ENCODE measurements at places on chromosomes 2 and 18.

- no peak for DNase-seq
Observed at GRCh38 chr2:217064234-217065011, 204.6 kb upstream of the TNP1 start.

DNA sequence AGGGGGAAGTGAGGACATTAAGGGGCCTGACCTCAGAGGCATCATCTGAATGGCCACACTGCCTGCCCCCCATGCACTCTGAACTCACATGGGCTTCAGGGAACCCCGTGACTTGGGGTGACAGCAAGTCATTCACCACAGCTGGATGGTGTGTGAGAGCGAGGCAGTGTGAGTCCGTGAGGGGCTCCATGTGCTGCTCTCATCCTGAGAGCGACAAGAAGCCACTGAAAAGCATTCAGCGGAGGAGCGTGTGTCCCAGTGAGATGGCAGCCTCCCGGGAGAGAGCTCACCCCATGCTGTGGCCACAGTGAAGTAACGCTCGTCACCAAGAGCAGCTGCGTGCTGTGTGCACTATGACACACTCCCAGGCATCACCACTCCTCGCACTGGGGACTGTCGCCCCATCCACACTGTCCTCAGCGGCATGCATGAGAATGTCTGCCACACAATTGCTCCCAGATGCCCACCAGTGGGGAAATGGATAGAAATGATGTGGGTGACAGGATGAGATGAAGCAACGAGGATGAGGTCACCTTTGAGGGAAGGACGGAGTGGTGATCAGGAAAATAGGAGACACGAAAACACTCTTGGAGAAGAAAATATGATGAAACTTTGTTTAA is 213.0 kb upstream of the RAB6C start:
- DNase-seq: peak; percentile 66

DNA sequence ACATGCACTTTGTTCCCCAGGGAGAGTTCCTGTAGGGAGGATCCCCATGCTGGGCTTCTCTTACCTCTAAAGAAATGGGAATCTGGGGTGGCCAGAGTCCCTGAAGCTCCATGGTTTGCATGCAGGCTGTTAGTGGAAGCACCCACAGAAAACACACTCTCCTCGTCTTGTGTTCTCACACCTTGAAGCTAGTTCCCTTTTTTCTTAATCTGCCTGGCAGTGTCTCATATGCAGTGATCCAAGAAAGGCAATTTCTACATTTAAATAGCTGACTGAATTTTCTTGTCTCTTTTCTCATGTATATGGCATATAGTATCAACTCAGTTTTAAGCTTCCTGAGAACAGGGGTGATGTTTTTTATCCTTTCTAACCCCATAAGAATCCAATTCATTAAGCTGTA is 65.0 kb downstream of the LINC00305 start:
- DNase-seq: no peak

DNA sequence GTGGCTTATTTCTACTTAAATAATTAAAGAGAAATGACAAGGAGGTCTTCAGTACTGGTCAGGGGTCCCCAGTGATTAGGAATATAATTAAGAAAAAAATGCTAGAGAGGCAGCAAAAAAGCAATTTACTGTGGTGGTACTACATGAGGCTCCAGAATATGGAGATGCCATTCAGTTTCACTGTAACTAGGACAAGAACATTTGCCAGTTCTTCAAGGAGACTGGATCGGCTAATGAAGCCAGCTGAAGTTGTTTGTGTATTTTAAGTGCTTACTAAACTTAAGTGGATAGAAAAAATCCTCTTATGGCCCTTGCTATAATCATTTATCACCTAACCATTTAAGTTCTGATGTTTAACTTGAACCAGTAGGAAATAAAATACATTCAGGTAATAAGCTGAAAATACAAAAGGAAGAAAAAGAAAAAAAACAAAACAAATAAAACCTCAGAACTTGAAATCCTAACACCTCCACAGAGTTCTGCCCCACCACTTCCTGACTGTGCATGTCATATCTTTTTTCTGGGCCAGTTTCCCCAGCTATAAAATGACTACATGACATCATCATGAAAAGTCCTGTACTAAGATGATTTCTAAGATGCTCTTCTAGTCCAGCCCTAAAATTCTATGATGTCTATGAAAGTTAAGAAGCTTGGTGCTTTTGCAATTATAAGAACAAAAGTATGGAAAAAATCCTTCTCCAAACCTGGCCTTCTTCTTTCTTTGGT is 98.0 kb downstream of the TRABD2A start:
- no peak for DNase-seq

DNA sequence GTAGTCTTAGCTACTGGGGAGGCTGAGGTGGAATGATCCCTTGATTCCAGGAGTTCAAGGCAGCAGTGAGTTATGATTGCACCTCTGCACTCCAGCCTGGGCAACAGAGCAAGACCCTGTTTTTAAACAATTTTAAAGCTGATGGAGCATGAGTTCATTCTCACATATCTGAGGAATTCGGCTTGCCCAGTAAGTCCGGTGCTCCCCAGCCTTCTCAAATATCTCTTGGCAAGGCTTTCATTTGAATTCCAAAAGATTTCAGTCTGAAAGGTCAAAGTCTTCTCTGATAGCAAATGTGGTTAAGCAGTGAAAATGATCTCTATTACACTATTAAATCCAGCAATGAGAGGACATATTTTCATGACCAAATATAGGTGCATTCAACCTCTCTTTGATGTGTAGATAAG is 27.9 kb downstream of the PIEZO2 start:
- DNase-seq: peak; percentile 11

DNA sequence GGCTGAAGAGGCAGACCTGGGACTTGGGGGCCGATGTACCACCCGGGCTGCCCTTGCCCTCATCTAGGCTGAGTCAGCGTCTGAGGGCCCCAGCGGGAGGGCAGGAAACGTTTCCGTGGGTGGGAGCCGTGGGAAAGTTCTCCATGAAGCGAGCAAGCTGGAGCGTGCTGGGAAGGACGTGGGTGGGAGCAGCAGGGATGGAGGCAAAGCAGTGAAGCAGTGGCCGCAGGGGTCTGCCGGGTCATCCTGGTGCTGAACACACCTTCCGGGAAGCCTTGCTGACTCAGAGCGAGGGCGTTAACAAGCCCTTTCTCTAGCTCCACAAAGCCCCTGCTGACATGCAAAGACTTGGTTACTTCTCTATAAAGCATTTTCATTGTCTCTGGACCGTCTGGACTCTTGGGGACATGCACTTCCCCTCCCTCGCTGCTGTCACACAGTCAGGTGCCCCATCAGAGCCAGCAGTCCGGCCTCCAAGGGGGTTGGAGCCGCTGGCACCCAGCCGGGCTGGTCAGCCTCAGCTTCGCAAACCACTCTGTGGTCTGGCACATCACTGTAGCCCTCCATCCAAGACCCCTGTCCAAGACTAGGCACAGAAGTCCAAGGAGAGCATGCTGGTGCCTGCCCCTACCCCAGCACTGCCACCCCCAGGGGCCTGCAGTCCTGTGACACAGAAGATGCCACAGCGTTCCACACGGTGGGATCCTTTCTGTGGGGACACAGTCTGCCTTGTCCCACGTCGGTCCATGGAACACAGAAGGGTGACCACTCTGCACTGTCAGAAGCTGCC is 115.1 kb upstream of the GPC1 start:
- DNase-seq: peak; percentile 15

DNA sequence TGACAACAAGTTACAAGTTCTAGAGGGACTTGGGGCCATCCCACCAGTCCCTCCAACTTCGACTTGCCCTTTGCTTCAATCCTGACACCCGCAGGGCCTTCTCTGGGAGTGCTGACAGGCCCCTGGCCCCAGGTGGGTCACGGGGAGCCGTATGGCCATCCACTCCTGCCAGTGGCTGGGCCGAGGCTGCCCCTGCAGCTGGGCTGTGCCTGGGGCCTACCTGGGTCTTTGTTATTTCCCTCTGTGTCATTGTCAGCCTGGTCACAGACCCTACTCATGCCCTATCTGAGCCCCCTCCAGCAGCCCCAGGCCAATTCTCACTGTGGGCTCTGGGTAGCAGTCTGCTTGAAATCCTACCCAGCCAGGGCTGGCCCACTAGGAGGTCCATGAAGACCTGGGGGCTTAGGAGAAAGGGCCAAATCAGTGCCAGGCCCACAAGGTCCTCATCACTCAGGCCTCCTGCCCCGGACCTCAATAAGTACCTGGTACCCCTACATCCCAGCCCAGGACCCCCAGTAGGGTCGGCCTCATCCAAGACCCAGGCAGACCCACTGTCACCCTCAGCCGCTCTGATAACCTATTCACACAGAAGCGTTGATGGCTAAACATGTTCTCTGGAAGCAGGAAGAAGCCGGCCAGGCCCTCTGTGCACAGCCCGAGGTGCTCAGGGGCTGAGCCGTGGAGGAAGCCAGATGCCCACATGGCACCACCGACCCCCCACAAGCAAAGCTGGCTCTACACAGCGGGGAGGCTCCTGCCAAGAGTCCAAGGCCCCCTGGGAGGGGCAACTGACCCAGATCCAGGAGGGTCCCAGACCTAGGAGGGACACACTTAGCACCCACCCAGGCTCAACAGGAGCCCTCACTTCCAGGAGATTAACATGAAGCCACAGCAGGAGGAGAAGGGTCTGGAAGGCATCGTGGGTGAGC is 57.7 kb downstream of the BIN1 start:
- DNase-seq: no peak

DNA sequence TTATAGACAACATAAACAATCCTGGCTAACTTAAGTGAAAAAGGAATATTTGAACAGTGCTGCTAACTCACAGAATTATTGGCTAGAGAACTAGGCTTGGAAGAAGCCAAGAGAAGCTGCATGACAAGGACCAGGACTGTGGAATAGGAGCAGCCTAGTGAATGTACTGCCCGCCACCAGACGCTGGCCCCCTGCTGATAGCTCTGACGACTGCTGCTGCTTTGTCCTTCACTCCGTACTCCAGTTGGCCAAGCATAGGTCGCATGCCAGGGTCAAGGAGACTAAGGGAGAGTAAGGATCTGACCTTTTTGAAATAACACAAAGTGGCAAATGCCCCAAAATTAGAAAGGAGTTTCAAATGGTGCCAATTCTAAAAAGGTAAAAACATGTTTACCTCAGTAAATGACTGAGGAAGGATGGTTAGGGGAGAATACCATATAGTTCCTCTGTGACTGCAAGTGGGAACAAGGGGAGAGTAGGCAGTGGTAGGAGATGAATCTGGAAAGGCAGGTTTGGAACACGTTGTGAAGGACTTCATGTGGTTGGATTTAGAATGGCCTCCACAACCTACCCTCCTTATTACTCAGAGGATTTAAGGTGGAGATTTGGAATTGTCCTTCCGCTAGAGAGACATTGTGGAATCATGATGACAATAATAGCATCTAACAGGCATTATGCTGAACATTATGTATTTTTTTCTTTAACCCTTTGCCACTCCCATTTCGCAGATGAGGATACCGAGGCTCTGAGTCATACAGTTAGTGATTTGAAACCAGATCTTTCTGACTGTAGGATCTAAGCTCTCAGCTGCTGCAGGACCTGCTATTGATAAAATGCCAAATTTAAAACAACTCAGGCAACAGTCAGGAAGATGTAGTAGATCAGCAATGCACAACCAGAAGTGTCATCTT is 19.5 kb downstream of the STRADB start:
- peak; percentile 11 for DNase-seq

DNA sequence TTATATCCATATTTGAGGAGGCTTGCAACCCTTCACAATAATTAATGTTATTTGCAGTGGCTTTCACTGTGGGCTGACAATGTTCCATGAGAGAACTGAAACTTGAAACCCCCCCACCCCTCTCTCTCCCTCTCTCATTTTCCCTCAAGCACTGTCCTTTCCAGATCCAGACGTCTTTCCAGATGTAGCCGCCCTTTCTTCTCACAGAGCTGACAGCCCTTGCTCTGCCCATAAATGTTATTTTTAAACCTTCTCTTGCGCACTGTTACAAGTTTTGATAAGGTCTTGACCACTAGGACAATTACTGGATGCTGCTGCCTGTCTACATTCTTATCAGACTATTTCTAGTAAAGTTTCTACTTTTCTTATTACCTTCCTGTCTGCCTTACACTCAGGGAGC is 91.4 kb upstream of the LINC00305 start:
- no peak for DNase-seq

GRCh38 chr2:145277922-145278321 is 758.0 kb upstream of the ZEB2 start:
- DNase-seq: no peak

GRCh38 chr18:30618567-30618966 is 424.0 kb downstream of the DSC3 start:
- DNase-seq: no peak

GRCh38 chr2:137155356-137156104 is 390.2 kb downstream of the THSD7B start:
- DNase-seq: no peak

DNA sequence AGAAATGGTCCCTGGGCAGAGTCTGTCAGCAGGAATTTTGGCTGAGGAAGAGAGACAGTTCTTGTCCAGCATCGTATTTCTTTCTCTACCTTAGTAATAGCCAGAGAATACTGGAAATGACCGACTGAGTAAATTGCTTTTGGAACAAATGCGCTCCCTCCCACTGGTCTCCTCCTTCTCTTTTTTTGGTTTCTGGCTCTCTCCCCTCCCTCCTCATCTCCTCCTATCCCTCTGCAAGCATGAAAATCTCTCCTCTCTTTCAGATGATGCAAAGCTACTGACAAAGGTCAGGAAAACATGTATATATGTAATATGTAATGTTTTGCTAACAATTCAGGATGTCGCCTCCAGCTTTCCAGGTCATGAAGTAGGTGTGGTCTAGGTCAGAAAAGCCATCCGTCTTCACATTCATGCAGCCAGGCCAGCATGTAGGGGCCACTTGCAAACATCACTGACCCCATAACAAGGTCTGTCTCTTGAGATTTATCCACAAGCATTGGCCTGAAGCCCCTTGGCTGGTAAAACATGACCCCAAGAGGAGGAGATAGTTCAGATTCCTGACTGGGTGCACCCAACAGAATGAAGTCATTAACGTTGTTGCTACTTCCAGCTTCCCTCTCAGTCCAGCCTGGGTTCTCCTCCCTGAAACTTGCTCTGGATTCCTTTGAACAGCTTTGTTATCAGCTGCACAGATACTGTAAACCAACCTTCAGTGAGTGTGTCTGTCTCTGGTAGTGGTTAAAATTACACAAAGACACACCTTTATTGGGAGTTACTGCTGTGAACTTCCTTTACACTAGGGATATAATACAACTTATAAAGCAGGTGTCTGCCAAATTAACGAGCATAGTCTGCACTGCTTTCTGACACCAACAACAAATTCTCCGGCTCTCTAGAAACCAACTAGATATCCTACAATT is 864.4 kb upstream of the KLHL29 start:
- DNase-seq: no peak

GRCh38 chr2:241798081-241798630 is 10.8 kb upstream of the NEU4 start:
- no peak for DNase-seq

GRCh38 chr2:233321166-233321565 is 13.6 kb downstream of the SAG start:
- no peak for DNase-seq

DNA sequence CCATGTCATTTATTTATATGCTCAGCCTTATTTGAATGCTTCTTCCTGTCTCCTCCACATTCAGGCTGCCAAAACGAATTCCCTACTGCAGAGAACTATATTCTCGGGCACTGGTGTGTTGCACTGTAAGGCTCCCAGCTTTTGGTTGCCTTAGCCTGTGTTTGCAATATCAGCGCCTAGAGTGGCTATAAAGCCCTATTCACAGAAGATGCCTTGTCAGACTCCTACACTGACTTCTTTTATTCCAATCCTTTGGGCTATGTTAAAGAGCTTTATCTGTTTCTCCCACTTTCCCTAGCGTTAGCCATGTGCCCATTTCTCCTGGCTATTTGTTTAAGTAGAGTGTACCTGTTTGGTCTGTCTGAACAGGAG is 62.4 kb upstream of the EHBP1 start:
- DNase-seq: no peak

Measured in AG08395 (cell line).